ENCODE measurements at places on chromosomes 6 and 20.

DNA sequence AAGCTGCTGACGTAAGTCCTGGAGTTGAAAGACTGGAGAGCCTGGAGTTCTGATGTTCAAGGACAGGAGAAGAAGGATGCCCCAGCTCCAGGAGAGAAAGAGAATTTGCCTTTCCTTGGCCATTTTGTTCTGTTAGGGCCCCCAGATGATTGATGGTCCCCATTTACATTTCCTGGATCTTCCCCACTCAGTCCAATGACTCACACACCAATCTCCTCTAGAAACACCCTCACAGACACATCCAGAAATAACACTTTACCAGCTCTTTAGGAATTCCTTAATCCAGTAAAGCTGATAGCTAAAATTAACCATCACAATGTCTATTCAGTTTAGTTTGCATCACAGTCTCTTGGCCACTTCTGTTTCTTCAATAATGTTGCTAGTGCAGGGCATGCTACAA, 260.2 kb upstream of the IRAK1BP1 start:
- DNase-seq = no peak

- DNase-seq = no peak
These were observed 646.5 kb downstream of the TENT5A start for GRCh38 chr6:81105998-81106397.

- DNase-seq = no peak
These were observed 19.5 kb upstream of the RSPH4A start for GRCh38 chr6:116596815-116597214.

- DNase-seq = peak; percentile 90
These were observed 5.2 kb downstream of the FOXO3 start for GRCh38 chr6:108565893-108566292.

Measured in HL-60 (cell line).